ENCODE measurements at places on chromosomes 5 and 9.

DNA sequence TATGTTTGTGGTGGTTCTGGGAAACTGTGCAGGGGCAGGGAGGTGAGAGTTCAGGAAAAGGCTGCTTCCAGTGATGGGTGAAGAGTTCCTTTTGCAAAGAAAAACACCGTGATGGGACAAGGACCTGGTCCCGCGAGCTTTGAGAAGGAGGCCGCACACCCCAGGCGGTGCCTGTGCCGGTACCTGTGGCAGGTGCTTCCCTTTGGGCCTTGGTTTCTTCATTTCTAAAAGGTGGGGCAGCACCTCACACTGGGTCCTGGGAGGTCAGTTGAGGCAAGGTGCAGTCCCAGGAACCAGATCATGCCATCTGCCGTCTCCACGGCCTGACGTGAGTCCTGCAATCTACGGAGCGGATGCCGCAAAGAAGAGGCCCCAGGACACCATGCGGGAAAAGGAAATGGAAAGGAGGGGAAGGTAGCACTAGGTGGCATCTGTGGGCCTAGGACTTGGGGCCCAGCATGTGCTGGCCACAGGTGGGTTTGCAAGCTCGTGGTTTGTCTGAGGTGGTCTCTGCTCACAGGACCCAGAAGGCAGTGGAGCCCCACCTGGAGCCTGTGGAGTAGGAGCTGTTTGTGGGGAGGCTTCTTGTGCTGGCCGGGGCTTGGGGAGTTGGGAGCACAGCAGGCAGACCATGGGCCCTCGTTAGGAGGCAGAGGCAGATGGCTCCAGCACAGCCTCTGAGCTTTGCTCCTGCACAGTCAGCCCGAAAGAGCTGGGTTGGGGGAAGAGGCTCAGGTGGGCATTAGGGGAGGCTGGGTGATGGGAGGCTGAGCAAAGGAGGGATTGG is 131.6 kb downstream of the CACNA1B start:
- no peak for DNase-seq

DNA sequence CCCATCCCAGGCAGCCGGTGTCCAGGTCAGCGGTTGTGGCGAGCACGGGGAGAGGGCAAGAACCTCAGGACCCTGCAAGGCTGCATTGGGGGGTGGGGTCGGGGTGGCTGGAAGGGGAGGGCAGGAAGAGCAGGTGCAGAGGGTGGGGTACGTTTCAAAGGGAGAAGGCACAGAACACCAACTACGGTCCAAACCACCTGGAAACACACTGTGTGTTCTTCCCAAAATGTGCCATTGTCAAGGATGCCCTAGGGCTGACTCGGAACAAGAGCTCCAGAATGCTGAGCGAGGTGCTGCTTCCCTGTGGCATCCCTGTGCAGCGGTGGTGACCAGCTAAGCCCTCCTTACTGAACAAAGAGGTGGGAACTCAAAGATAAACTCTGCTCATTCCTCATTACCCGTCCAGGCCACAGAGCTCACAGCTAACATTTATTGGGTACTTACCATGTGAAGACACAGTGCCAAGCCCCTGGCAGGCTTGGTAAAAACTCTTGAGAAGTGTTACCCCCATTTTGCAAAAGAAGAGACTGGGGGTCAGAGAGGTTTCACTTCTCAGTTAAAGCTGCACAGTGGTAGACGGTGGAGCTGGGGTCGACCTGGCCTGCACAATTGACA is 153.8 kb downstream of the COL23A1 start:
- no peak for DNase-seq

DNA sequence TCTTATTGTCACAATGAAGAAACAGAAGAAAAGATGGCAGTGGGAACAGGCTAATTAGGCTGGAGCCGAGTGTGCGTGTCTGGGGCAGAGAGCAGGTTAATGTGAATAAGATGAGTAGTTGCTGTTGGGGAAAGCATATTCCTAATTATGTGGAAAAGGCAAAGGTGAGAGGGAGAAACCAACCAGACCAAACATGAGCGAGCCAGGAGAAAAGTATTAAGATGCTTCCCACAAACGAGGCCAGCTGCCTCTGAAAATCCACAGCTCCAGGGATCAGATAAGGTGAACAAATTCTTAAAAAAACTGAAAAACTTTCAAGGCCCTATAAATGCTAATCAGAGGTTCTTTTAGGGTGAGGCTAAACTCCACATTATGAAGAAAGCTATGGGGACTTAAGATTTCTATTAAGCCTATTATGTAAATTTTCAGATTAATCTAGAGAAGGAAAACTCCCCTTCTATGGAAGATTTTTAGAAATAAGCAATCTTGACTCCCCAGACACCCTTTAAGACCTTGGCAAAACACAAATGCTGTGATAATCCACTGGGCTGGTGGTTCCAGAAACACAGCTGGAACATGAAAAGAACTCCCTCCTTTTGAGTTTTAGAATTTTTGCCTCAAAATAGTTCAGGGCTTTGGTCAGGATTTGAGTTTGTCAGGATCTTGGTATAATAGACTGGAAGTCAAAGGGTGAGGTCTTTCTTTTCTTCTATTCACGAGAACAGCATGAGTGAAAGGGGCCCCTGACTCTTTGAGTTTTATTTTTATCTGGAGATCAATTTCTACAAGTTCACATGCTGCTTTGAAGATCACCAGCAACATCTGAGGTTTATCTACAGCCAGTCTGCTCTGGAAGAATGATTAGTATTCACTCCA is 238.1 kb downstream of the SPOCK1 start:
- DNase-seq, result no peak

DNA sequence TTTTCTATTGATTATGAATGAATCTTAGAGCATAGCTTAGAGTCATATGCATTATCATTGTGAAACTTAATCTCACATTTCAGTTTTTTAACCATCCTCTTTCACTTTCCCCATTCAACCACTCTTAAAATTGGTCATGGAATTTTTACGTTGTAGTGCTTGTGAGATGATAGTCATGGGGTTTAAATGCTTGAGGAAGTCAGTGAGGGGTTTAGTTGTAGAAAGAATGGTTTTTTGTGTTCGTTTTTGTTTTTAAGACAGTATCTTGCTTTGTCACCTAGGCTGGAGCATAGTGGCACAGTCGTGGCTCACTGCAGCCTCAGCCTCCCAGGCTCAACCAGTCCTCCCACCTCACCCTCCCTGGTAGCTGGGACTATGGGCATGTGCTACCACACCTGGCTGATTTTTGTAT is 19.6 kb downstream of the UGCG start:
- no peak for DNase-seq
